ENCODE measurements at places on chromosomes 12 and 14. TPM values are rescaled to one million over a fixed set of nuclear protein-coding genes. Genes with fewer than 3 reads are reported as not detected.
A peak's percentile ranks its signal among the peaks of the same experiment; 100 is the strongest.

Gene RCOR1
- total RNA-seq, result 25.4 TPM

Gene NEUROD4
- not detected for total RNA-seq

Gene FOXA1
- 15.9 TPM for total RNA-seq

Gene CLEC4C
- total RNA-seq, result not detected

Gene TAS2R42
- total RNA-seq, result not detected

Gene METTL1
- 6.9 TPM for total RNA-seq

Gene CISTR
- not detected for total RNA-seq

Gene HOXC11
- total RNA-seq, result not detected

Gene FLVCR2
- 6.9 TPM for total RNA-seq

Gene PCED1B
- total RNA-seq, result 0.31 TPM

Gene PARP2
- total RNA-seq, result 14.2 TPM

GRCh38 chr14:66696326-66696725 lies 188.4 kb downstream of the GPHN start:
- no peak for DNase-seq

GRCh38 chr12:92452763-92453162 lies 250.0 kb upstream of the PLEKHG7 start:
- DNase-seq, result no peak

DNA sequence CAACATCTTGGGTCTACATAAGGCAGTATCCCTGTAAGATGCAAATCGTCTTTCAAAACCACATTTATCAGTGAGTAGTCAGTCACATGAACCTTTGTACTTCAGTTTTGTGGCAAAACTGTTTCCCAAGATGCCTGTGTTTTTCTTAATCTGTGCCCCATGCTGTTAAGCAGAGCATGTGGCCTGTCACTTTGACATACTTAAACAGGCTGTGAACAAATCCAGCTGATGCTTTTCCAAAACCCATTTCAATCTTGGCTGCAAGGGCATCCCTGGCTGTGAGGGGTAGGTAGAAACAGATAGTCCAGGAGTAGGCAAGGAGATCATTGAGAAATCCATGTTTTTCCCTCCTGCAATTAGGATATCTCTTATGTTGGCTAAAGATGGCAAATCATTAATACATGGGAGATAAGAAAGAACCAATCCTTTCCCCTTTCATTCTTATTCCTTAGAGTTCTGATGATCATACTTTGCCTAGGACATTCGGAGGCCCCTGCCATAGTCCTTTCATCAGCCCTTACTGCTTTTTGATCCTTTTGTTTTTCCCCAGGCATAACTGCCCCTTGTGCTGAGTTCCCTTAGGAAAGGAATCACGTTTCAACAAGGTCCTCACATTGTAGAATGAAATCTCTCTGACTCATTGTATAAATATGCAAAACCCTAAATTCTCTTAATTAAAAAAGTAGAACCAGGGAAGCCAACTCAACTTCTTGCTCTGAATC lies 121.1 kb upstream of the EEA1 start:
- DNase-seq, result peak; percentile 67

GRCh38 chr14:73943083-73943482 lies 6.8 kb downstream of the FAM161B start:
- no peak for DNase-seq

GRCh38 chr12:112122823-112123690 lies 2.3 kb upstream of the TRAFD1 start:
- DNase-seq, result no peak

GRCh38 chr14:100394886-100395672 lies 71.9 kb downstream of the SLC25A47 start:
- no peak for DNase-seq

DNA sequence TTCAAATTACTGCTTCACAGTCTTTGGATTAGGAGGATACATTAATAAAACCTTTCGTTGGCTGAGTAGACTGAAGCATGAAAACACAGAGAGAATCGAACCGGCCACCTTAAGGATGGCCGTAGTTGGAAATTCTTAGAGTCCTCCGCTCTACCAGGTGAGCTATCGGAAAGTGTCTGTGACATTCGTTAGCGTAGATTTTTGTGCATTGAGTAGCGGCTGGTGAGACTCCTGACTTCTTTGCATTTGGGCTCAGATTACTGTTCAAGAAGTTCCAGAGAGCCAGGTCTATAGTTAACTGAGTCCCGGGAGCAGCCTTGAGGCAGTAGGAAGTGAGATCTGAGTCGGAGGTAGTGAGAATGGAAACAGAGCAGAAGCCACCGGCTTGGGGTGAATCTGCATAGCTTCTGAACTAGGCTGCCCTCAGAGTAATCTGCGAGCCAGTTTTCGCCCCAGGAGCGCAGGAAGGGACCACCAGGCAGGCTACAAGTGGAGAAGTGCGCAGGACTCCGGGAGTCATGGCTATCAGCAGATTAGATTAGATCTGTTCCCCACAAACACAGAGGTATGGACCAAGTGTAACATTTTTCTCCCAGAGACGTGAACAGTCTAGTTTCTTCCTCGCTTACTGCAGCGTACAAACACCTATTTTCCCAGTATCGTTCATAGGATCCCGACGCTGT lies 11.0 kb downstream of the OR6S1 start:
- peak; percentile 58 for DNase-seq

DNA sequence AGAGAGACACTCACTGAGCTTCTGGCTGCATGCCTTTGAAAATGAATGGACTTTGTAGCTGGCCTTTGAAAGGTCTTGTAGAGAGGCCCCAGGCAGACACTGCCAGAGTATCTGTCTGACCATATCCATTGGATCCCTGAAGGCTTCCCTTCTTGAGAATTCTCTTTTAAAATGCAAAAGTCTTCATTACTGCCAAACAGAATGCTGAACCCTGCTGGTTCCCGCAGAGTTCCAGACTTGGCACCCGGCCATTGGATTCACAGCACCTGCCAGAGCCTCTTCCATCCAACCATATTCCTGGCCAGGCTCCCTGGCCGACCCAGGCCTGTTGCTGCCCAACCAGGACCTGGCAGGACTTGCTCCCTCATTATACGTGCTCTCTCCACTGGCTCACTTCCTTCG lies 182.5 kb downstream of the GXYLT1 start:
- DNase-seq, result peak; percentile 65

- peak; percentile 48 for DNase-seq
These were observed 249.7 kb downstream of the FOXG1 start for GRCh38 chr14:29016050-29016900.

DNA sequence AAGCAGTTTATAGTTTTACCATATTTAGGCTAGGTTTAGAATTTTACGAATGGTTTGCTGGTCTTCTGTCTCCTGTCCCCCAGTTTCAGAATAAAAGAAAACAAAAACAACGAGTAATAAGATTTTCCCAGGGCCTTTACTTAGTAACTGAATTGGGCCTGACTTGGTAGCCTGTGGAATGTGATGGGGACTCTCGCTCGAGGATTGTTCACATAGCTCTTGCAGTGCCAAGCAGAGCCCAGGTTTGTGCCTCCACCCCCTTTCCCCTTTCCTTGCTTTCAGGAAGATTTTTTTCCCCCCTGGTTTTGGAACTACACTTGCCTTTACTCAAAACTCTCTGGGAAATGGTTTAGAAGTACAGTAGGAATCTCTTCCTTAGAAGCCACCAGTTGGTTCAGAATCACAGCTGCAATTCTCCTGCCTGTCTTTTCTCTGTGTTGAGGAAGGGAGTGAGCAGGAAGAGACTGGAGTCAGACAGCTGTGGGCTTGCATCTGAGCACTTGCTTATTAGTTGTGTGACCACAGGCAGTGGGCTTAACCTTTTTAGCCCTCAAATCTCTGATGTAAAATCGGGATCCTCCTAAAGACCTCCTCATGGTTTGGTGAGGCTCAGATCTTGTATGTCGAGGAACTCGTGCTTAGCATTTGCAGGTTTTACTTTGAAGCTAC lies 501.2 kb downstream of the PCNX1 start:
- peak; percentile 34 for DNase-seq

- no peak for DNase-seq
These were observed 20.2 kb downstream of the CLIP1 start for GRCh38 chr12:122402264-122402663.

GRCh38 chr12:6551496-6552139 lies 4.2 kb downstream of the IFFO1 start:
- peak; percentile 66 for DNase-seq

GRCh38 chr12:27055966-27056365 lies 26.4 kb downstream of the C12orf71 start:
- DNase-seq, result no peak

- no peak for DNase-seq
These were observed 146.3 kb upstream of the RMST start for GRCh38 chr12:97316321-97316720.

All from tongue (tissue), 3 donors.